SJCRH30 (cell line): ENCODE measurements at places on chromosomes 7 and 10. TPM values are rescaled to one million over a fixed set of nuclear protein-coding genes. Genes with fewer than 3 reads are reported as not detected.

Gene ACTL6B
- total RNA-seq, result not detected in 2 replicates

DNA sequence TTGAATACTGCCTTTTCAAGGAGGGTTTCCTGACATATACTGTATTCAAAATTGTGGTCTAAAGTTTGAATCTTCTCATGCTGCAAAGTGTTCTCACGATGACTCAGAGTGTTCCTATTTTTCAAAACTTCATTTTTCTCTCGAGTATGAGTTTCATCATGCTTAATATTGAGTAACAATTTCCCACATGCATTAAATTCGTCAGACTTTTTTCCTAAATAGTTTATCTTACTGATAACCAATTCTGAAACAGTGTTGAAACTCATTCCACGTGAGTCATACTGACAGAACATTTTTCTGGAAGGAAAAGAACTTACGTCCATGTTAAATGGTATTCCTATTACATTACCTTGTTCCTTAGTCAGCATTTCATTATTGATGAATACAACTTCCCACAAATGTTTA is 44.1 kb downstream of the ZNF33B start:
- no peaks in the 10 kb centered on the region for H3K36me3 ChIP-seq
- no peak overlapping the region for H3K4me3 ChIP-seq
- DNase-seq, result no peak
- H3K4me1 ChIP-seq, result no peaks in the 10 kb centered on the region

Gene VSTM4
- 7.1 and 7.2 TPM in 2 replicates for total RNA-seq

- no peak overlapping the region for H3K4me3 ChIP-seq
- no peaks in the 10 kb centered on the region for H3K27me3 ChIP-seq
- no peak for DNase-seq
- no peaks in the 10 kb centered on the region for H3K36me3 ChIP-seq
- no peaks in the 10 kb centered on the region for H3K4me1 ChIP-seq
Measured at GRCh38 chr7:111312966-111313365, 222.0 kb downstream of the LRRN3 start.

DNA sequence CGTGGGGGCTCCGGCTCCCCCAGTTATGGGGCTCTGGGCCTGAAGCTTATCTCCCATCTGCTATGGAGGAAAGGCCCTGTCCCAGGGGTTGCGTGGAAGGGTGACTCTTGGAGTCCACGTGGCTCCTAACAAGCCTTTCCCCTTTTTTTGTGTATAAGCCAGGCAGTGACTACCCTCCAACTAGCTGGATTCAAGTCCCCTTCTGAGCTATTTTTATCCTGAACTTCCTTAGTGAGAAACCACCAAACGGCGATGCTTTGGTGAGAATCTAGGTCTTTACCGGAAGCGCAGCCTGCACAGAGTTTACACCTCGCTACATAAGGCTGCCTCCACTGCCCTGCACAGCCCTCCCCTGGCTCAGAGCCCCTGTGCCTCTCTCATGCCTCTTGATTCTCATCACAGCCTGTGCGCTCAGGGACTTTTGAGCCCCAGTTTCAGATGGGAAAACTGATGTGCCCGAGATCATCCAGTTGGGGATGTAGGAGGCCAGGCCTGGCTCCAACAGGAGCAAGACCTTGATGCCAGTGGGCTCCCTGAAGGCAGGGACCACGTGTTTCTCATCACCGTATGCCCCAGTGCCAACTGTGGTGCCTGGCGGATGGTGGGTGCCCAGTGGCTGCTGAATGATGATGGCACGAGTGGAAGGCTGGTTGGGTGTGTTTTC is 102.3 kb upstream of the PPIF start:
- H3K36me3 ChIP-seq, result no peaks in the 10 kb centered on the region; the same call in 1 of the 2 replicates
- no peak overlapping the region for H3K27ac ChIP-seq
- H3K27me3 ChIP-seq, result no peaks in the 10 kb centered on the region

GRCh38 chr7:131618391-131618790 is 62.0 kb upstream of the PODXL start:
- no peaks in the 10 kb centered on the region for H3K36me3 ChIP-seq
- DNase-seq, result no peak
- no peak overlapping the region for H3K4me3 ChIP-seq
- H3K4me1 ChIP-seq, result peaks cover 50% of the 10 kb centered on the region
- H3K27ac ChIP-seq, result no peak overlapping the region

DNA sequence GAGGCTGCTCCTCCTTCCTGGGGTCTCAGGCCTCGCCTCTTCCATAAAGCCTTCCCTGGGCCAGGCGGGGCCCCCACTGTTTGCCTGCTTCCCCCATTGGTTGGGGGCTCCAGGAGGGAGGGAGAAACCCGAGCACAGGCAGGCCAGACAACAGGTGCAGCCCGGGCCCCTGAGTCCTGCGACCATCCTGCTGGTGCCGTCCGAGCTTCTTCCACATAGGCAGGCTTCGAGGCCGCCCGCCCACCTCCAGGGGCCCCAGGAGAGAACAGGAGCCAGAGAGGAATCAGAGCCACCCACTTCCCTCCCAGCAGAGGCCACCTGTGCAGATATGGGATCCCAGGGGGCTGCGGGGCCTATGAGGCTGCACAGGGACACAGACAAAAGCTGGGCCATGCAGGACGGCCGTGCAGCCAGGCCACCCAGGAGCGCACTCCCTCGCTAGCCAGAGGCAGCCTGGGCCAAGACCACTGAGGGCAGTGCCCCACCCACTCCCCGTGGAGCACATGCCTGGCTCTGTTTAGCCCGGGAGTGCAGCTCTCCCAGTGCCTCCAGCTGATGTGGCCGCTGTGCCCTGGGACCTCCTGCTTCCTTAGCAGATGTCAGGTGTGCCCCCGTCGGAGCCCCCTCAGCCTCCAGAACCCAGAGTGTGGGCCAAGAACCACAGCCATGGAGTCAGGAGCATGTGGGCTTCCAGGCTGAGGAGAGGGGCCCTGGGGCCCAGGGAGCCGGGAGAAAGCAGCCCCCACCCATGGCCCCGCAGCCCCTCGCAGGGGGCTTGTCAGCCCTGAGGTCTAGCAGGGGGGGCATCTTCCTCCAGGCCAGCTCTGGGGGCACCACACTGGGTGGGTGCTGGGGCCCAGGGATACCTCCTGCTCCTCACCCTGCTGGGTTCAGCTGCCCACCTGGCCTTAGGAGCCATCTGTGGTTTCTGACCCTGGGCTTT is 59.9 kb upstream of the INPP5A start:
- no peak overlapping the region for H3K4me3 ChIP-seq
- DNase-seq, result peak; percentile 59
- H3K27ac ChIP-seq, result no peak overlapping the region
- H3K4me1 ChIP-seq, result peaks cover 20% of the 10 kb centered on the region
- H3K27me3 ChIP-seq, result no peaks in the 10 kb centered on the region
